Fibroblast of gingiva (primary cell): ENCODE measurements at places on chromosomes 4 and X.
A peak's percentile ranks its signal among the peaks of the same experiment; 100 is the strongest.

GRCh38 chr4:136121426-136121825, 1410.9 kb downstream of the PCDH18 start:
- DNase-seq = no peak

GRCh38 chr4:182242787-182243186, 415 bp upstream of the TENM3 start:
- no peak for DNase-seq

GRCh38 chr4:14837860-14838259, 164.4 kb upstream of the CPEB2 start:
- DNase-seq = no peak

DNA sequence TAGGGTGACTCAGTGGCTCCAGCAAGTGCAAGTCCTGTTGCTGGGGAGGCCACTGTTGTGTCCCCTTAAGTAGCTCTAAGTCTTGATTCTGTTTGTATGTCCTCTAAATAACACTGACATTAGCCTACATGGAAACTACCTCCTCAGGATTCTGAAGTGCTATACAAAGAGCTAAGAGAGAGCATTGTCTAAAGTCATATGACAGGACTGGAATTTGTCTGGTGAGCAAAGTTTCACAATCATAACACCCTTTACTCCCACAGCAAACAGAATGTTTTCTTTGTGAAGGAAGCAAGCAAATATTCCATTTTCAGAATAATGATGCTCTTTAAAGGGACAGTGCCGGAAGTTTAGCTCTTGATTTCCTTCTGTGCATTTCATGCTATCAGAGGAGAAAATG, 23.4 kb upstream of the CT47A1 start:
- DNase-seq = peak; percentile 1

DNA sequence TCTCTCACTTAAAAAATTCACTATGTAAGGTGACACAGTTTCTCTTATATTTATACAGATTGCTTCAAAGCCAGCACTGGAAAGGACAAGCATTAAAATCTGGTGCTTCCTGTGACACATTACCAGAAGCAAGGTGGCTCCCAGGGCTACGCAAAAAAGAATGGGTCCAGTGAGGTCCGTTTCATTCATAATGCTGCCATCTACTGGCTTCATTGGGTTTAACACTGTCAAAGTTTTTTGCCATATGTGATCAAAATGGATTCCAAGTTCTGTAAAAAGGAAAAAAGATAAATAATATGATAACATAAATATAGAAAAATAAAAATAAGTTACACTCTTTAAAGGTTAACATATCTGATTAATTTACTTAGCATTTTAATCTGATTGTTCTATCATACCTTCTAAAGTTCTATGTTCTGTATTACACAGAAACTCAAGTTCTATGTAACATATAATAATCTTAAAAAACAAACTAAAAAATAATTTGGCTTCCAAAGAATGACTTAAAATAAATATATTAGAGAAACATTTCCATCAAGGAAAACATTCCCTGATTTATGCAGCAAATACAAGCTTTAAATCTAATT, 22.1 kb downstream of the YIPF7 start:
- DNase-seq = peak; percentile 11

GRCh38 chrX:69290292-69290691, 125.0 kb upstream of the PJA1 start:
- no peak for DNase-seq

- DNase-seq = peak; percentile 85
These were observed 101.4 kb upstream of the PDE5A start for GRCh38 chr4:119729835-119730670.

- peak; percentile 73 for DNase-seq
These were observed 183.2 kb upstream of the WDFY3 start for GRCh38 chr4:85149676-85150075.

GRCh38 chrX:70427365-70427764, 4.3 kb downstream of the GDPD2 start:
- DNase-seq = no peak

- DNase-seq = no peak
These were observed 173.9 kb upstream of the PPARGC1A start for GRCh38 chr4:24063731-24064130.

- no peak for DNase-seq
These were observed 216.1 kb upstream of the FAT1 start for GRCh38 chr4:186939766-186940165.

DNA sequence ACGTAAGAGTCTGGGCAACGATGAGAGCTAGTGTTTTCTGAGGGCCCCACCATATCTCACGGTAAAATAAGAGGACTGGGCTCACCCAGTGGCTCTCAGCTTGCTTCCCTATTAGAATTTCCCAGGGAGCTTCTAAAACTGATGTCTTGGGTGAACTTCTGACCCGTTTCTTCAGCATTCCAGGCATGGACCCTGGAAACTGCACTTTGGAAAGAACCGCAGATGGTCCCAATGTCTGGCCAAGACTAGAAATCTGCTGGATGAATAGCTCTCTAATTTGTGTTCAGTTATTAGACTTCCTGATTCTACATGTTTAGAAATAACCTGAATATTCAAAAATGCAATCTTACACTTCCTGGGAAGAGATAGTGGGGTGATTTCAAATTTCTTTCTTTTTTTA, 127.8 kb downstream of the ANOS1 start:
- no peak for DNase-seq

DNA sequence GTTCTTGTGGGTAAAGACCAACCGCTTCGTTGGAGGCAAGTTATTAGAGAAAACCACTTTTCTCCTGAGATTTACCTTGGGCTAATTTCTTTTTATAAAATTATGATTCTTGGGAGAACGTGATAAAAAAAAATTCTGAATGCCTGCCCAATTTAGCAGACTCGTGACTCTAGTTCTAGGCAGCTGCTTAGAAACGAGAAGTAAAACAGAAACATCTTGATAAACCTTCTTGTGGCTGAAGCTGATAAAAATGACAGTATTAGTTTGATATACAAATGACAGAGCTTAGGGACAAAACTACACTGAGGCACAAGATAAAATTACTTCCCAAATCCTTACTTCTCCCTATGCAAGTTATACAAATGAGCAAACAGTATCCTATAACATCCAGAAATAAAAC, 458.9 kb upstream of the TEX13C start:
- no peak for DNase-seq

DNA sequence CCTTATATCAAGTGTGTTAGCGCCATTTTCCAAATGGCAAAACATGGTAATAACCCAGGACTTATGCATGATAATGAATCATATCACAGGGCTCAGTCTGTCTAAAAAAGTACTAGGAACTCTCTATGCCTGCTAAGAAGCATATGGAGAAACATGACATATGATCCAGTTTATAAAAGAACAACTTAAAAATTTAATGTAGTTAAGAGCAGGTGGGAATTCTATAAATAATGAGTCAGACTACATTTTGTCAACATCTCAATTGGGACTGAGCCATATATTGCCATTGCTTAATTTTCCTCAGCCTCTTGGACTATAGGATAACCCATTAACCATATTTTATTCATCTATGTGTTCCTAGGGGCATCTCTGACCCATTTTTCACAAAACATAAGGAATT, 360.4 kb upstream of the AGA start:
- DNase-seq = no peak

- no peak for DNase-seq
These were observed 24.0 kb downstream of the C4orf51 start for GRCh38 chr4:145703850-145704497.

GRCh38 chrX:40845331-40845911, 110.1 kb upstream of the MED14 start:
- DNase-seq = peak; percentile 81

DNA sequence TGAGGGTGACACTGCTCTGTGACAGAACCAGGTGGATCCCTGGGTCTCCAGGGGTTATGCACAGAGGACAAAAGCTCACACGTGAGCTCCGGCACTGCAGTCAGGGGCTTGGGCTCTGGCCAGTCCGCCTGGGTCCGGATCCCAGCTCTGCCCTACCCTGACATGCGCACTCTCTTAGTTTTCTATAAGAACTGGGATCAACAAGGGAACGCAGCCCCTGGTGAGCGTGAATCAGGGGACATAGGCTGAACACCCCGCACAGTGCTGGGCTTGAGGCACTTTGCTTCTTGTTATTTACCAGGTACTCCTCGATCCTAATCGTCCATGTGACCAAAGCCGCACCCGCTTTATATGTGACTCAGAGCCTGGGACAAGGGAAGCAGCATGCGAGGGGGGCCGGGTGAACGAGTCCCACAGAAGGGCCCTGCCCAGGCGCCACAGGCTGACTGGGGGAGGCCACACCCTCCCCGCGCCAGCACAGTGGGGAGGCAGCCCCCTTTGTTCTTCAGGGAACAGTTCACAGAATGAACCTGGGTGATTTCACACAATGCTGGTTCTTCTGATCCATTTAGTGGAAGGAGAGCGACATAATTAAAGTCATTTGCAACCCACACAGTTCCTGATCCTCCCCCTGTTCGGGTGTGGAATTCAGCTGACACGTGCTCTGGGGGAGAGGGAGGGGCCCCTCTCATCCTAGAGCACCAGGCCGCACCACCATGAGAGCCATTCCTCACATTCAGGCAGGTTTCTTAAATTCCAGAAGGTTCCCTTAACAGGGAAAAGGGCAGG, 55.5 kb downstream of the WFS1 start:
- DNase-seq = no peak

DNA sequence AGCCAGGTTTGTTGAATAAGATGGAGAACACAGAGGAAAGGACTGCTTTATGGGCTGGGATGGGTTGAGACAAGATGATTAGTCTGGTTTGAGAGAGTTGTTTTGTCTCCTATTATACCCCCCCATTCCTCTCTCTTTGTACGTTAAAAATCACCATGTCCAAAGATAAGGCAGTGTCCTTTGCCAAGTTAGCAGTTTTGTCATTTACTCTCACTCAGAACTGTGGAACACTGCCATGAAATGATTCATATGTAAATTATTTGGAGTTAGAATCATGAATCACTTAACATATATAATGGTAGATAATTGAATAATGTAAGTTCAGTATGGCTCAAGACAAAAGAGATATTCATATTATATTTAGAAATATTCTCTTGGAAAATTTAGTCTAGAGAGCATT, 151.3 kb downstream of the DCLK2 start:
- DNase-seq = peak; percentile 46

DNA sequence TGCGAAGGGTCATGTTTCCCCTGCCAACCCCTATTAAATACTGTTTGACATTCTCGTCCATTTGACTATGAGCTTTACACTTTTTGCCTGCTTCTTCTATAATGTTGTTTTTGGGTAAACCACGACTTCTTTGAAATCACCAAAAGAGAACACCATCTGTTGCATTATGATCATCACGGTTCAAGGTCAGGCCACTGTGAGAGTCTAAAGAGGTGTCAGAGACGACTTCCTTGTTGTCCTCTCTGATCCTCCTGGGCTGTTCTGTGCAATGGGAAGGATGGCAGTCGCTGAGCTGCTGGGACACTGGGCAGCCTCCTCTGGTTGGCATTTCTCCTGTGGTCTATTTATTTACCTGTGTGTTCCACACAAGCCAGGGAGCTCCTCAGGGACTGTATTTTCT, 137.5 kb downstream of the RASL11B start:
- DNase-seq = no peak

DNA sequence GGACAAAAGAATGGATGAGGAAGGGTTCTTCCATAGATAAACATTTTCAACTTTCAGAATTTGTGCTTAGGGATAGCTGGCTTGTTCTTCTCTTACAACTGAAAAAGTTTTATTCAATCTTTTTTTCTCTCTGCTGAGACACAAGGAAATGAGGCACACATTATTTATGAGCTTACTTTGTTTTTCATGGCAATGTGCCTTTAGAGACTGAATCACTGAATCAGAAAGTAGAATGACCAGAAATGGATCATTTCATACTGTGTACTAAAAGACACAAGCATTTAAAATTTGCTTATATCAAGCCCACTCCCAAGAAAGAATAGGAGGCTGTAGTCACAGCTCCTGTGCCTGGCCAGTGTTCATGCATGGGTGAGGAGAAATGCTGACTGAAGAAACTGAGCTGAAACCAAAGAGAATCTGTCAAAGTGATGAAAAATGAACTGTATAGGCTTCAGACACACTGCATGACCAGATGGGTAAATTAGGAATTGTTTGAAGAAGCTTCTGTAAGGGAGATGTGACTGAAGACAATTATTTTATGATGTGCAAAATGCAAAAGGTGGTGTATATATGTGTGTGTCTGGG, 413.8 kb downstream of the RAPGEF2 start:
- DNase-seq = no peak

DNA sequence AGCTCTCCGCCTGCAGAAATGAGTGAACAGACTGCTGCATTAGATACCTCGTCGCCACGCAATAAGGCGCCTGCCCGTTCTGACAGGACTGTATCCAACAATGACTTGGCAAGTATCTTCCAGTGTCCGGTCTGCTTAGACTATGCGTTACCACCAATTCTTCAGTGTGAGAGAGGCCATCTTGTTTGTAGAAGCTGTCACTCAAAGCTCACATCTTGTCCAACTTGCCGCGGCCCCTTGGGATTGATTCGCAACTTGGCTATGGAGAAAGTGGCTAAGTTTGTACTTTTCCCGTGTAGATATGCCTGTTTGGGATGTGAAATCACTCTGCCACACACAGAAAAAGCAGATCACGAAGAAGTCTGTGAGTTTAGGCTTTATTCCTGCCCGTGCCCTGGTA, 172.0 kb upstream of the MAGEB16 start:
- no peak for DNase-seq

- no peak for DNase-seq
These were observed 36.8 kb upstream of the SH3RF1 start for GRCh38 chr4:169307576-169307975.

- DNase-seq = no peak
These were observed 553.8 kb downstream of the CENPC start for GRCh38 chr4:66991521-66991920.

- peak; percentile 27 for DNase-seq
These were observed 771 bp upstream of the RBPJ start for GRCh38 chr4:26319949-26320537.

DNA sequence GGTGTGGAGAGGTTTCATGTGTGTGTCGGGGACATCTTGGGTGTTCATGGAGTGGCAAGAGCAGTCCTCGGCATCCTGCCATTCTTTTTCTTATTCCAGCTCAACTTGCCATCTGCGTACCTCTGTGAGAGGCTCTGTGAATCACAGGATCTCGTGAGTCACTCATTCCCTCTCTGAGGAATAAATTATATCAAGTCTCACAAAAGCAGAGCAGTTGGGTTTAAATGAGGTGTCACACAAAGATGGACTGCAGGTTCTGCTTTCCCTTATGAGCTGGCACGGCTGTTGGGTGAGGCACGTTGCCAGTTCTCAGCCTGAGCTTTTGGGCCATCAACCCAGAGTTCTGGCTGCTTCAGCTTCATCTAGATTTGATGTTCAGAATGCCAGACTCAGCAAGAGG, 6.8 kb upstream of the OCIAD2 start:
- DNase-seq = peak; percentile 32

- peak; percentile 95 for DNase-seq
These were observed 19.7 kb downstream of the MAEA start for GRCh38 chr4:1309261-1310010.

DNA sequence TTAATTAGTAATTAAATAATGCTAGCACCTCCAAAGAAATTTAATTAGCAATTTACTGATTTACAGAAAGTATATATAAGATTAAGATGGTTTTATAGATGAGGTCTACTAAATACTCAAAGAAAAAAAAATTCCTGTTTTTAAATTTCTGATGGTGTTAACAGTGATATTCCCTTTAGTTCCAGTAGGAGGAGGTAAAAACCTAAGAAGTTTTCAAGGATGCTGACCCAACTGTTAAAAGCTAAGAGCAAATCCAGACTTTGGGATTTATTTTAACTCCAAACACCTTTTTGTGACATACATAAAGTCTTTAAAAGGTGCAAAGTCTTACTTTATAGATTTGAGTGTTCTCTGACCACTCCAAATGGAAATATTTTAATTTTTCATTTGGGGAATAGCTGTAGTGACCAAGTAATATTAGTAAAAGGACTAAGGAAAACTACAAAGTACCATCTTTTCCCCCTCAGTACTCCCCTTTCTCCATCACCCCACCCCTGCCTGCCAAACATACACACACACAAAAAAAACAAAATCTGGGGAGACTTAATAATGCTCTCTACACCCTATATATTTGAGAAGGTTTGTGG, 34.2 kb upstream of the CSN1S1 start:
- DNase-seq = no peak
